Stimulated activated CD8-positive, alpha-beta memory T cell treated with anti-CD3 and anti-CD28 coated beads, Interleukin-4, amount 100 ng/mL, for 24 hours (primary cell): ENCODE measurements at places on chromosomes 12 and 14.

- no peak for DNase-seq
These were observed 41.0 kb upstream of the PYGL start for GRCh38 chr14:50985124-50985858.

GRCh38 chr12:112998987-112999767 lies 20.9 kb downstream of the OAS2 start:
- no peak for DNase-seq

GRCh38 chr12:68899251-68899771 lies 33.7 kb downstream of the CPM start:
- no peak for DNase-seq

GRCh38 chr12:92547420-92547819 lies 155.4 kb upstream of the PLEKHG7 start:
- no peak for DNase-seq

DNA sequence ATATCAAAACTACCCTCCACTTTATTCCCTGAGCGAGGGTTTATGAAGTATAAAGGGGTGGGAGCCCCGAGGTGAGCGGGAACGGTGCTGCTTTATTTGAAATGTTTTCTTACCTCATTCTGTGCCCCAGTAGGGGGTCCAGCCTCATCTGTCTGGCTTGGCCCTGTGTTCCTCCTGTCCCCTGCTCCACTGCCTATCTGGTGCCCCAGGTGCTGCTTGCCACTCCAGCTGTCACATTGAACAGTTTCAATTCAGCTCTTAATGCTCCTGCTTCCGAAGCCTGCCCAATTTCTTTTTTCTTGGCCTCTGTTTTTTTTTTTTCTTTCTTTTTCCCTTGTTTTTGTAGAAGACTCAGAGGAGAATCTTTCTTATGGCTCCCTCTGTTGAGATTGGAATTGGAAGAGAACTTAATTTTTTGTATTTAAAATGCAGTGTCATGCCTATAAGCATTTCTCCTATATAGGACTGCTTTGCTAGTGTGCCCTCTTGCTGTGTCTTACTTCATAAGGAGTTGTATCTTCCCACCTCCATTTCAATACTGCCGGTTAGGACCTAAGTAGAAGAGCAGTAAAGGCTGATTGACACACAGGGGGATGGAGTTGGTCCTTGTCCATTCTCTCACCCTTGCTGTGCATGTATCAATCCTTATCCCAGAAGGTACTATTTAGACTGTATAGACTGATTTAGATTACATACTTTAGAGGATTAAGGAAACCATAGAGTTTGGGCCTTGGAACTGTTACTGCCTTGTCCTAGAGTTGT lies 2.3 kb downstream of the ATXN7L3B start:
- no peak for DNase-seq

- DNase-seq = no peak
These were observed 126.7 kb upstream of the RFLNA start for GRCh38 chr12:124168016-124168786.

DNA sequence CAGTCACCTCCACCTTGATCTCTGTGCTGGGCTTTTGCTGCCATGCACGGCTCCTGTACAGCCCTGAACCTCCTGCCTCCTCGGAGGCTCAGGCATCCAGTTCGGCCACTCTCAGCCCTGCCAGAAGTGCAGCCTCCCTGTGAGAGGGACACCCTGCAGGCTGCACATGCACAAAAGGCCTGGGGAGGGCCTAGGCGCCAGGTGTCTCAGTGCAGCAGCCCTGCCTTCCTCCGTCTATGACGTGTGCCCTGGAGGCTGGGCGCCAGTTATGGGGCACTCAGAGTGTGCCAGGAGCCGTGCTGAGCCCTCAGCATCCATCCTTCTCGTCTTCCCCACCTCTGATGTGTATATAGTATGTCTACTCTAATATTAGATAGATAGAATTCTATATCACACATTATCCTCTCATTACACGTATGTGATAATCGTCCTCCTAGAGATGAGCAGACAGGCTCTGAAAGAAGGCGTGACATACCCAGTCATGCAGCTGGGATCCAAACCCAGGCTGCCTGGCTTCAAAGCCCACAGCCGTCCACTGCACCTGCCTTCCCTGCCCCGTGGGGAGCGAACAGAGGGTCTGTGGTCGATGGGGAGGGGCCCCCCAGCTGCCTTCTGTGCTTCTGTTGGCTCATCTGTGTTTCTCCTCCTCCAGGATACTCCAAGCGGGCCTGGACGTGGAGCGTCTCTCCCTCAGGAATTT lies 101.1 kb downstream of the B4GALNT3 start:
- no peak for DNase-seq

DNA sequence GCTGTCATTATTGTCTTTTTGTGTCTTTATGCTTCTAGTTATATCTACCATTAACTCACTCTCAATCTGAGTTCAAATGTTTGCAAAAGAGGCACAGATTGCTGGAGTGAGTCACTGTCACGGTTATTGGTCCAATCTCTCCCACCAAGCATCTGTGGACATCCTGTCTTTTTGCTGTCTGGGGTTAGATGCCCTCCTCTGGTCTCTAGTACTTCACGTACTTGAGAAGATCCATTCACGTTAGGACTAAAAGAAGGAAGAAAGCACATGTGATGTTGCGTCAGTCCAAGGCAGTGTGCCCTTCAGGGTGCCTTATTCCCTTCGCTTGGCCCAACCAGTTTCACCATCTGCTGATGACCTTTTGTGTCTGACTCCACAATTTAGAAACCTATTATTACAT lies 72.3 kb upstream of the STXBP6 start:
- DNase-seq = no peak

GRCh38 chr12:103138538-103138937 lies 181.1 kb downstream of the ASCL1 start:
- no peak for DNase-seq

DNA sequence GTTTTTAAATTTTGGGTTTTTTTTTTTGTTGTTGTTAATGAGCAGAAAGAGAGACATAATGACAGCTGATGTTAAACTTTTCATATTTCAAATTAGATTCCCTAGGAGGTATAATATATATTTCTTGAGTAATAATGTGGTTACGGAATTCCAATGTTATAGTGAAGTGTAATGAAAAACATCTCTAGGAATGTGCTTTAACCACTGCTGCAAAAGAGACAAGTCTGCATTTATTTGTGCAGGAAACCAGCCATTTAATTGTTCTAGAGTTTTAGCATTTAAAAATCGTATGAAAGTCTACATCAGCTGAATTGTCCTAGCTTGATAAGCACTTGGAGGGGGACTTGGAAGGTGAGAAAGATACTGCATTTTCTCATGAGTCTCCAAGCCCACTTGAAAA lies 14.3 kb downstream of the SERPINA10 start:
- no peak for DNase-seq

GRCh38 chr14:100786576-100787219 lies 39.2 kb upstream of the MEG3 start:
- no peak for DNase-seq

DNA sequence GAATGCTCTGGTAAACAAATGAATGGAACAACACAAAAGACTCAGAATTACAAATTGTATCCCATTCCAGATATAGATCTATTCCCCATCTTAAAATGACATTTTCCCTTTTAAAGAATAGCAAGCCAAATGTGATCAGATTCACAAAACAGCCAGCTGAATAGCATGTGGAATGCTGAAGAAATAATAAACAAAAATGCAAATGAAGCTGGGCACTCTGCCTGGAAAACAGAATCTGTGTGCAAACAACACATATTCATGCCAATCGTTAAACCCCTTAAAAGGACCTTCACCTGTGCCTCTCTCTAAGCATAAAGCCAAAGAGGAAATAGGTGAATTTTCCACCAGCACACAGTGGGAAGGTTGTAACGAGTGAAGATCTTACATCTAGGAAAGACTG lies 67.9 kb upstream of the PDZRN4 start:
- no peak for DNase-seq

- DNase-seq = no peak
These were observed at the start of gene SLC24A4 for GRCh38 chr14:92323011-92323915. SLC24A4 (plus strand) TSS chr14:92323165; CDS start chr14:92323831, 666 bp downstream.

GRCh38 chr14:37932481-37932880 lies 275.2 kb upstream of the SSTR1 start:
- no peak for DNase-seq

DNA sequence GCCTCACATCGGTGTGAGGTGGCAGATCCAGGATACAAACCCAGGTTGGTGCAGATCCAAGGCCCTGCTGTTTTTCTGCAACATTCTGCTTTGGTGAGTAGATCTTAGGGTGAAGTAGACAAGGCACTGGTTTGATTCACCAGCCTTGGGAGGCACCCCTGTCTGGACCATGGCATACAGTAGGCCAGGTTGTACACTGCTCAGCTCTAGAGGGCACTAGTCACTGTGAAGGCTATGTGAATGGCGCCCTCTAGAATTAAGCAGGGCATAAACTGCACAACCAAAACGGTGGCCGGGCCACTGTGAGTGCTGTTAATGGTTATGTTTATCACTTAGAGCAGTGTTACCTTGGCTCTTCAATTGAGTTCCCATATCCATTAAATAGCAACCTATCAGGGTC lies 280.6 kb upstream of the PWP1 start:
- no peak for DNase-seq

GRCh38 chr14:61202124-61202523 lies 79.0 kb downstream of the TMEM30B start:
- DNase-seq = no peak

DNA sequence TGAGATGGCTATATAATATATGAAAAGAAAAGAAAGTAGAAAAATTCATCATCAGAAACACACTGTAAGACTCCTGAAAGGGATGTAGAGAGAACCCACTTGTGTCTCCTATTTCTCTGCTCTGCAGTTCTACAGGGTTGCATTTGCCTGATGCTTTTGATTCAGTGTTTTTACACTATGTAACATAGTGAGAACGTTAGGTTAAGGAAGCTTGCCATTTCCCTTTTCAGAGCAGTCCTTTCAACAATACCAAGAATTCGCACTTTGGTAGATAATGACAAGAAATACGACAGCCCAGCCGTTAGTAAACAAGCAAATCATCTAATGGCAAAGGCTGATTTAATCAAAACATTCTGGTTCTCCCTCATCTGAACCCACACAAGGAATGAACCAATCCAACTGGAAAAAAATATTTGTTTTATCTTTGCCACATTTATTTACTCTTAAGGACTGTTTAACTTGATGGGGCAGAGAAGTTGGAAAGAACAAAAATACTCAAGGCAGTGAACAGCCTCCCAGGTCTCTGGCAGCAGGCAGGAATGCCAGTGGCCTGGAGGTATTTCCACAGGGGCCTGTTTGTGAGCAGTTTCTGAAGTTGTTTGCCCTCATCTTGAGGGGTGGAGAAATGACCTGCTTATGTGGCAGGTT lies 30.8 kb upstream of the SOCS2 start:
- DNase-seq = no peak

- DNase-seq = no peak
These were observed 39.7 kb downstream of the MAPKAPK5 start for GRCh38 chr12:111881716-111882115.

DNA sequence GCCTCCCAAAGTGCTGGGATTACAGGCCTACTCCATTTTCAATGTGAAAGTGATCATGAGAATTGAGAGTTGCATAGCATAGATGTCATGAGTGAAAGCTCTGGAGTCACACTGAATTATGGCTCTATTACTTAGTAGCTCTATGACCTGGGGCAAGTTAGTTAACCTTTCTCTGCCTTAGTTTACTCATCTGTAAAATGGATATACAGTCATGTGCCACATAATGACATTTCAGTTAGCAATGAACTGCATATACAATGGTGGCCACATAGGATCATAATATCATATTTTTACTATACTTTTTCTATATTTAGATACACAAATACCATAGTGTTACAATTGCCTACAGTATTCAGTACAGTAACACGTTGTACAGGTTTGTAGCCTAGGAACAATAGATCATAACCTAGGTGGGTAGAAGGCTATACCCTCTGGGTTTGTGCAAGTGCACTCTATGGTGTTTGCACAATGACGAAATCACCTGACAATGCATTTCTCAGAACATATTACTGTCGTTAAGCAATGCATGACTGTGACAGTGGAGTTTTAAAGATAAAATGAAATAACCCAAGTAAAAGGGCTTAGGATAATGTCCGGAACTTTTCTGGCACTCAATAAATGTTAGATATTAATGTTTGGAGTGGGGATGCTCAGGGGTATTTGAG lies 53.1 kb downstream of the ZFYVE26 start:
- no peak for DNase-seq

DNA sequence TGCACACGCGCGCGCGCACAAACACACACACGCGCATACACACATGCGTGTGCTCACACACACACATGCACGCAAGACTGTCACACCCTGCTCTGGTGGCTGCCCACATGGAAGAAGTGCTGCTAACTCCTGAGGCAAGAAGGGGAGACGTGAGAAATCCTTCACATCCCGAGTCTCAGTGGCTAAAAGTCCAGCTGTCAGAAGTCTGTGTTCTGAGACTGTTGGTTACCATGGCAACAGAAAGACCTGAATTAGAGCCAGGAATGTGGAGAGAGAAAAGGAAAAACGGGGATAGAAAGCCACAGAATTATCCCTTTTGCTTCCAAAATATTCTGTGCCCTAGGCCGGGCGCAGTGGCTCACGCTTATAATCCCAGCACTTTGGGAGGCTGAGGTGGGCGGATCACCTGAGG lies 71.2 kb downstream of the PPFIBP1 start:
- no peak for DNase-seq

DNA sequence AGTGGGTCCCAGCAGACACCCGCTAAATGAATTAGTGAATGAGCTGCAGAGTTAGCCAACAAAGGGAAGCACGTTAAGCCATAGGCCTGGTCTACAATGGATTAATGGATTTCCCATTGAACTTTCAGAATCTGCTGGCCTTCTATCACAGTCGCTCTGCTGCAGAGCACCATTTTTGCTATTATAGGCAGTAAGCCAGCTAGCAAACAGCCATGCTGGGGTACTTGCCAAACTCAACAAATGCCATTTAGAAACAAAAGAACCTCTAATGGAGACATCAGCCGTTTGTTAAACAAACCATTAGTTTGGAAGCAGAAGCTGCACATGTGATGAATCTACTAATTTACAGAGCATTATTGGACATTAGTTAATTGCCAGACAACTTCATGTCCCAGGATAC lies 181.1 kb upstream of the STXBP6 start:
- no peak for DNase-seq

DNA sequence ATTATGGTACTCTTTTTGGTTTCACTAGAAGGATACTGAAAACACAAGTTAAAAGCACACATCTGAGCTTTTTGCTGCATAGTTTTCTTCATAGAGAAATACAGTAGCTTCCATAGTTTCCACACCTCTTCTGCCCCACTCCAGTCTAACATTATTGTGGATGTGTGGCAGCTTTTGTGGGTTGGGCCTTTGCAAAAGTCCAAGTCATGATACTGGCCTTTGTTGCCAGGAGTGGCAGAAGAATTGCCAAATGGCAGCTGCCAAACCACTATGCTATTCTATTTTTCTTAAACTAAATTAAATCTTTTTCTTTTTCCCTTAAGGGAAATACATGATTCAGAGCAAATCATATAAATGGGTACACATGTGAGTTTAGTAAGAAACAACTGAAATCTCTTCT lies 114.8 kb downstream of the PLEKHA5 start:
- DNase-seq = no peak

GRCh38 chr14:103172921-103173320 lies 49.7 kb downstream of the TNFAIP2 start:
- no peak for DNase-seq

GRCh38 chr12:48261773-48262172 lies 58.7 kb upstream of the OR10AD1 start:
- DNase-seq = no peak

GRCh38 chr12:122825773-122826724 lies 9.2 kb upstream of the HIP1R start:
- no peak for DNase-seq

GRCh38 chr12:89333564-89334252 lies 18.6 kb downstream of the DUSP6 start:
- DNase-seq = no peak

GRCh38 chr12:15904378-15904920 lies 6.7 kb upstream of the DERA start:
- no peak for DNase-seq
